ENCODE measurements at places on chromosomes 16 and 17.

DNA sequence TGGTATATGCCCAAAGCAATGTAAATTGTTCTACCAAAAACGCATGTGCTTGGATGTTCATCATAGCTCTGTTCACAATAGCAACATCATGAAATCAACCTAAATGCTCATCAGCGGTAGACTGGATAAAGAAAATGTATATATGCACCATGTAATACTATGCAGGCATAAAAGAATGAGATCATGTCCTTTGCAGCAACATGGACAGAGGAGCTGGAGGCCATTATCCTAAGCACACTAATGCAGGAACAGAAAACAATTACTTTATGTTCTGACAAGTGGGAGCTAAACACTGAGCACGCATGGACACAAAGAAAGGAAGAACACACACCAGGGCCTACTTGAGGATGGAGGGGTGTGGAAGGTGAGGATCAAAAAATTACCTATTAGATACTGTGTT is 33.7 kb downstream of the TANC2 start:
- no peak overlapping the region for H3K4me3 ChIP-seq
- H3K27me3 ChIP-seq, result no peaks in the 10 kb centered on the region
- H3K27ac ChIP-seq, result no peak overlapping the region
- H3K36me3 ChIP-seq, result no peaks in the 10 kb centered on the region
- DNase-seq, result no peak

GRCh38 chr17:48255759-48256158 is 148.2 kb downstream of the SNX11 start:
- no peaks in the 10 kb centered on the region for H3K4me1 ChIP-seq
- no peak for DNase-seq
- H3K4me3 ChIP-seq, result no peak overlapping the region
- no peak overlapping the region for H3K27ac ChIP-seq
- H3K36me3 ChIP-seq, result no peaks in the 10 kb centered on the region

DNA sequence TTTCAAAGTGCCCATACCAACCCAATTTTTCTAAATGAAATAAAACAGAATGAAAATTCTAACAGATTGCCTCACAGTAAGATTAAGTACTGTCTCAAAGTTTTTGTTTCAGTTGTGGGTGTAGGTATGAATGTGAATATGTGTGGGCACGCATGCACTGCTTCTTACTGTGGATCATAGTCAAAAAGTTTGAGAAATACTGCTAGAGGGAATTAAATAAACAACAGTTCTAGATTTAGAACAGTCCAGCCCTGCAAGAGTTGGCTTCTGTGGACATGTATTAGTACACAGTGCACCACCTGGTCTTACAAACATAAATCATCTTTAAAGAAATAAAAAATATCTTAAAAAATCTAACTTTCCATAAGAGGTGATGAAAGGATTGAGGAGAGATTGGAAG is 8.4 kb downstream of the ZNF652 start:
- H3K4me1 ChIP-seq, result no peaks in the 10 kb centered on the region
- H3K36me3 ChIP-seq, result no peaks in the 10 kb centered on the region
- H3K4me3 ChIP-seq, result no peak overlapping the region
- H3K27ac ChIP-seq, result no peak overlapping the region
- no peaks in the 10 kb centered on the region for H3K27me3 ChIP-seq

GRCh38 chr17:63774969-63775265 is 947 bp downstream of the DDX42 start:
- peaks cover 4% of the 10 kb centered on the region for H3K4me1 ChIP-seq
- H3K4me3 ChIP-seq, result peak overlapping the region; percentile 94
- DNase-seq, result no peak
- H3K36me3 ChIP-seq, result no peaks in the 10 kb centered on the region
- H3K27me3 ChIP-seq, result no peaks in the 10 kb centered on the region

GRCh38 chr17:8832711-8833352 is 33.7 kb upstream of the MFSD6L start:
- no peaks in the 10 kb centered on the region for H3K4me1 ChIP-seq
- no peak for DNase-seq
- H3K27ac ChIP-seq, result no peak overlapping the region
- no peak overlapping the region for H3K4me3 ChIP-seq
- H3K36me3 ChIP-seq, result no peaks in the 10 kb centered on the region
- H3K27me3 ChIP-seq, result peaks cover 7% of the 10 kb centered on the region

DNA sequence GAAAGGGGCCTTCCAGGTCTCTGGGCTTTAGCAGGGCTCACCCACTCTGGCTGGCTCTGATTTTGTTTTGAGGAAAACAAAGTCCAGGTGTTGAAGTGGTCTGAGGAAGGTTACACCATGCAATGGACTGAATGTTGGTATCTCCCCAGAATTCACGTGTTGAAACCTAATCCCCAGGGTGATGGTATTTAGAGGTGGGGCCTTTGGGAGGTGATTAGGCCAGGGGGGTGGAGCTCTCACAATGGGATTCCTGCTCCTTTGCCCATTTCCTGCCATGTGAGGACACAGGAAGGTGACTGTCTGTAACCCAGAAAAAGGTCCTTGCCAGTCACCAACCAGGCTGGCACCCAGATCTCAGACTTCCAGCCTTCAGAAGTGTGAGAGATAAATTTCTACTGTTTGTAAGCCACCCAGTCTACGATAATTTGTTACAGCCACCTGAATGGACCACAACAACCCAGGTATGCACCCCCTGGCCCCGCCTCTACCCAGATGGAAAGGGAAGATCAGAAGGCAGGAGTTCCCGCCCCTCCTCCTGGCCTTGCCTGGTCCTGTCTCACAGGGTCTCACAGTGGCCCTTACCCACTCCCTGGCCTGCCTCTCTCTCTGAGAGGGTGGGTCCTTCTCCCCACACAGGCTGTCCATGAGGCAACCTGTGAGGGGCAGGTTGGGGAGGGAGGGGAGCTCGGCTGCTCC is 32.0 kb downstream of the LRRC75A start:
- no peak overlapping the region for H3K4me3 ChIP-seq
- DNase-seq, result no peak
- no peaks in the 10 kb centered on the region for H3K4me1 ChIP-seq
- no peak overlapping the region for H3K27ac ChIP-seq
- no peaks in the 10 kb centered on the region for H3K27me3 ChIP-seq

GRCh38 chr17:17110520-17110919 is 68.3 kb downstream of the MPRIP start:
- no peak overlapping the region for H3K4me3 ChIP-seq
- no peaks in the 10 kb centered on the region for H3K36me3 ChIP-seq
- no peaks in the 10 kb centered on the region for H3K27me3 ChIP-seq
- peak overlapping the region; percentile 36 for H3K27ac ChIP-seq

DNA sequence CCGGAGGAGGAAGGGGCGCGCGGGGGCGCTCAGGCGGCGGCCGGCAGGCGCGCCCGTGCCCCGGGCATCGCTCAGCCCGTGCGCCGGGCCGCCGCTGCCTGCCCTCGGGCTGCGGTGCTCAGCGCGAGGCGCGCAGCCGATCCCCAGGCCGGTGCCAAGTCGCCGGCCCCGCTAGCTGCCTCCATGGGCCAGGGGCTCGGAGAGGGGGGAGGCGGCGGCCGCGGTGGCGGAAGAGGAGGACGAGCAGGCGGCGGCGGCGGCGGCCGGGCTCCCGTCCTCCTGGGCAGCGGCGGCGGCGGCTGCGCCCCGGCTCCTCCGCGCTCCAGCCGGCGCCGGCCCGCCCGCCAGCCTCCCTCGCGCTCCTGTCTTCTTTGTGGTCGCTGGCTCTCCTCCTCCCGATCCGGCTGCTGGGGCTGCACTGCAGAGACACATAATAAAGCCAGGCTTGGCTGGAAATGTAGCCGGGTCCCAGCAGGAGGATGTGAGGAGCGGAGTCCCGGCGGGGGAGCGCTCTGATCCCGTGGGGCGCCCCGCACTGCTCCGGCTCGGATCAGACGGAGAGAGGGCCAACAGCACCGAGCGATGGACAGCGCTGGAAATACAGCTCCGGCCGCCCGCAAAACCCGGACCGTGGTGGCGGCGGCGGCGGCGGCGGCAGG is 889 bp upstream of the ZNF423 start:
- H3K27ac ChIP-seq, result peak overlapping the region; percentile 88
- H3K4me3 ChIP-seq, result peak overlapping the region; percentile 50
- no peaks in the 10 kb centered on the region for H3K36me3 ChIP-seq
- H3K4me1 ChIP-seq, result peaks cover 17% of the 10 kb centered on the region

GRCh38 chr16:87528690-87529579 is 36.1 kb upstream of the ZCCHC14 start:
- no peaks in the 10 kb centered on the region for H3K4me1 ChIP-seq
- no peaks in the 10 kb centered on the region for H3K36me3 ChIP-seq
- H3K4me3 ChIP-seq, result no peak overlapping the region

DNA sequence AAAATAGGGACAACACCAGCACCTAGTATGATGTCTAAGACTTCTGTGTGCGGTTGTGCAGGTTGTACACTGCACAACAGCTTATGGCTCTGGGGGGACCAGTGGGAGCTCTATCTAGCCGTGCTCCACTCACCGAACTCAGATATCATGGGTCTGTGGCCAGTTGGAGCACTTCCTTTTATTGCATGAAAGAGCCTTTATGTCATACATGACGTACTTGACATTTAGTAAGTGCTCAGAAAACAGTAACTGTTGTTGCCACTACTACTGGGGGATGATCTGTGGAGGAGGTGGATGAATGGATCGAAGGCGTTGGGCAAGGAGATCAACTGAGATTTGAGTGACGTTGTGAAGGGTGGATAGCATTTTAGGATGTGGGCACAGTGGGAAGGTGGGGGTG is 368.8 kb downstream of the SNX29 start:
- H3K27me3 ChIP-seq, result no peaks in the 10 kb centered on the region
- DNase-seq, result no peak
- H3K27ac ChIP-seq, result no peak overlapping the region
- no peak overlapping the region for H3K4me3 ChIP-seq
- no peaks in the 10 kb centered on the region for H3K36me3 ChIP-seq
- H3K4me1 ChIP-seq, result no peaks in the 10 kb centered on the region

GRCh38 chr17:42585353-42585752 is 7.8 kb upstream of the PSMC3IP start:
- no peak overlapping the region for H3K4me3 ChIP-seq
- H3K27me3 ChIP-seq, result no peaks in the 10 kb centered on the region
- no peaks in the 10 kb centered on the region for H3K36me3 ChIP-seq
- no peak for DNase-seq

DNA sequence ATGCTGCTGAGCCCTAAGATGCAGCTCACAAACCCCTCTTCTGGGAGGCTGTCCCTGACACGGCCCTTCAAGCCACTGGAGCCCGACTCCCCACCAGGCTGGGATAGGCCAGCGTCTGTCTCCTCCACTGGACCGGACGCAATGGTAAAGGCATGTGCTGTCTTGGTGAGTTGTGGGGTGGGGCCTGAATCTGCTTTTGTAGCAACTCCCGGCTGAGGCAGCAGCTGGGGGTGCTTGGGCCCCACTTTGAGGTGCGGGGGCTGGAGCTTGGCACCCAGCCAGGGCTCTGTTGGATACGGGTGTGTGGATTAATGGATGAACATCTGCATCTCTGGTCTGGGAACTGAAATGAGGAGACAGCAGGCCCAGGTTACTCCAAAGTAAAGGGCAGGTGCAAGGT is 3.5 kb upstream of the NLRC3 start:
- no peaks in the 10 kb centered on the region for H3K27me3 ChIP-seq
- no peaks in the 10 kb centered on the region for H3K36me3 ChIP-seq
- DNase-seq, result peak; percentile 43
- H3K27ac ChIP-seq, result no peak overlapping the region

DNA sequence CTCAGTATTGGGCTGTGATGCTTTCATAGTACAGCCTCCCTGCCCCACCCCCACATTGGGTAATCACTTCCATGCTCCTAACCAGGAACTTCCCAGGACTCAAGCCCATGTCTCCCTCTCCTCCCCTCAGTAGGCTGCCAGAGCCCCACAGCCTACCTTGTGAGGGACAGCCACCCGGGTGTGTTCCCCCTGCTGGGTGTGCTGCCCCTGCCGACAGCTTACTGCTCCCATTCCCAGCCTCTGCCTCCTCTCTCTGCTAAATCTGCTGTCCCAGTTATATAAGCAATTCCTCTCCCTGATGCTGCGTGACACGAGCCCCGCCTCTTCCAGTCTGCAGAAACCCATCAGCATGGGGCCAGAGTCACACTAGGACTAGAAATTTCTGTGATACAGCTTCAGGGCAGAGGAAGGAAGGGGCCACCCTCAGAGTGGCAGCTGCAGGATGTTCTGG is at the start of gene RSKR:
TSS of gene RSKR (minus strand) at position 255 of the 451 bp plus-strand sequence. CDS start at position 231, 24 bp downstream.
- H3K27me3 ChIP-seq, result no peaks in the 10 kb centered on the region
- H3K27ac ChIP-seq, result no peak within 1 kb of the TSS
- DNase-seq, result no peak
- H3K4me1 ChIP-seq, result no peaks in the 10 kb centered on the region
- H3K4me3 ChIP-seq, result no peak within 1 kb of the TSS

DNA sequence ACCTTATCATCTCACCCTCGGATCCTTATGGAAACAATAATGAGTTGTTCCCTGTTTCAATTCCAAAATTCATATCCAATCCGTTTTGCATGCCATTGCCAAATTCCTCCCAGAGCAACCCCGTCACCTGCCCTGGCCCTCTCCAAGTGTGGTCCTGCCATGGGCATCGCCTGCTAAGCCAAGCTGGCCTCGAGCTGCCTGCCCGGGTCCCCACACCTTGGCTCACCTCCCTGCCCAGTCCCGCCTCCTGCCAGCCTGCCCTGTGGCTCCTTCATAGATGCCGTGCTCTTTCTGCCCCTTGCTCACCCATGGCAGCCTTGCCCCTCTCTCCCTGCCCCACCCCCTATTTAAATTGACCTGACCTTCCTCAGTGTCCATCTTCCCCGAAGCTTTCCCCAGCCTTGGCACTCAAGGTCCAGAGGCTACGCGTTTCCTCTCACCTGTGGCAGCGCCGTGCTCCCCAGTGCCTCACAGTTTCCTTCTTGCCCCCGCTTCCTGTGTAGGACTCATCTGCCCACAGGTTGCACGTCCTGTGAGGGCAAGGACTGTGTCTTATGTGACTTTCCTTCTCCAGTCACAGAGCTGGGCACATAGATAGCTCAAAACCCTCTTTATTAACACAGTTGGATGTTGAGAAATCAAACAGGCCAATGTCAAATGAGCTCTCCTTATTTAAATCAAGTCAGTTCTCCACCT is 12.7 kb downstream of the MAPT start:
- no peak overlapping the region for H3K27ac ChIP-seq
- no peaks in the 10 kb centered on the region for H3K27me3 ChIP-seq
- DNase-seq, result no peak
- H3K4me3 ChIP-seq, result no peak overlapping the region
- H3K36me3 ChIP-seq, result no peaks in the 10 kb centered on the region
- H3K4me1 ChIP-seq, result no peaks in the 10 kb centered on the region

- H3K27ac ChIP-seq, result no peak overlapping the region
- DNase-seq, result no peak
- H3K4me1 ChIP-seq, result no peaks in the 10 kb centered on the region
- no peak overlapping the region for H3K4me3 ChIP-seq
- H3K27me3 ChIP-seq, result no peaks in the 10 kb centered on the region
Measured at GRCh38 chr16:83606486-83607030, 201.2 kb upstream of the HSBP1 start.

- no peaks in the 10 kb centered on the region for H3K27me3 ChIP-seq
- H3K27ac ChIP-seq, result no peak overlapping the region
- H3K4me3 ChIP-seq, result no peak overlapping the region
- no peaks in the 10 kb centered on the region for H3K36me3 ChIP-seq
- no peaks in the 10 kb centered on the region for H3K4me1 ChIP-seq
Measured at GRCh38 chr17:82400830-82401229, 17.3 kb upstream of the HEXD start.

DNA sequence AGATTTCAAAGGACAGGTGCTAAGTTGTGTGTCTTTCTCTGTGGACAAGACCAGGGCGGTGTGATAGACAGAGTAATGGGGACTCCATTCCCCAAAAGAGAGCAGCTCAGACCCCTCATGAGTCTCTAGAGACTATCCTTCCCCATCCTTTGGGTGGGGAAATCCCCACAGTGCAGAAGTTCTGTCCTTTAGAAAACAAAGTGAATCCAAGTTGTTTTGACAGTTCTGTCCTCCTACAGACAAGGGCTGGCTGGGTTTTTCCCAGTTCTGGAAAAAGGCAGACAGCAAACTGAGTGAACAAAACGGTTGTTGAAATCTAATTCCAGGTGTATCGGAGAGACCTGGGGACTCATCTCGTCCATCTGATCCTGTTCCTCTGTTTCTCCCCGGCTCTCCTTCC is 11.0 kb upstream of the HAS3 start:
- no peaks in the 10 kb centered on the region for H3K36me3 ChIP-seq
- no peaks in the 10 kb centered on the region for H3K4me1 ChIP-seq
- DNase-seq, result no peak
- no peak overlapping the region for H3K27ac ChIP-seq
- no peaks in the 10 kb centered on the region for H3K27me3 ChIP-seq
